ENCODE measurements at places on chromosomes 1 and 21.

DNA sequence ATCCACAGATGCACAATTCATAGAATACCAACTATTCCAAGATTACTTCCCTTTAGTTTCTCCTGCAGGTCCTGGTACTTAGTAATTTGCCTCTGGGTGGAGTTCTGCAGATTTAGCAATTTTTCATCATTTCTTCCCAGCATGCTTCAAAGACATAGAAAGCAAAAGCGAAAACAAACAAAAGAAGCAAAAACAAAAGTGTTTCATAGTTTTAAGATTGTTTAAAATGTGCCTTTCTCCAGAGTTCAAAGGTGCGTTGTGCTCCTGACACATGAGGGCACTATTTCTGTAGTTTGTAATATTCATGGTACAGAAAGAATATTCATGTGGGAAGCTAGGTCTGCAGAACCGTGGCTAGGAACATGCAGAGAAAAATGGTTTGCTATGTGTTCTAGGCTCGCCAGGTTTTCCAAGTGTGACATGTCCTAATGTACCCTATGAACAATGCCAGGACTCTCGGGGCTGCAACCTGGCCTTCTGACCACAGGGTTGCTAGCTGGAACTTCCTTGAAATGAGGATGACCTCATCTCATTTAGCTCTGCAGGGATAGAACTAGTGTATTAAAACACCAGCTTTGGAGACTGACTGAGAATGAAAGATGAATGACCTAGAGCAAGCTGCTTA, 30.0 kb upstream of the RCSD1 start:
- DNase-seq, result peak; percentile 16

DNA sequence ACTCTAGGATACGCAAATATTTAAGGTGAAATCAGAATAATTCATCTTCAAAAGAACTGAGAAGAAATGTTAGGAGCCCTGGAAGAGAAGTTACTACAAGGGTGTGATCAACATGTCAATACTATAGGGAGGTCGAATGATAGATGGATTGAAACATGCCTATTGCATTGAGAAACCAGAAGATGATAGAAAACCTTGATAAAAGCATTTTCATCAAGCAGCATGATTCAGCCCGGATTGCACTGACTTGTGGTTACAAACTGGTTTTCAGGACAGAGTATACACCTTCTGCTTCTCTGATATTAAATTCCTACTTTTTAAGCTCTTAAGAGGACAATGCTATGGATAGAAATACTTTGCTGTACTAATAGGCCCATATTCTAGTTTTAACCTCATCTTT, 164.2 kb downstream of the FMN2 start:
- DNase-seq, result no peak

- DNase-seq, result no peak
Measured at GRCh38 chr1:177067752-177068410, 96.6 kb downstream of the ASTN1 start.

DNA sequence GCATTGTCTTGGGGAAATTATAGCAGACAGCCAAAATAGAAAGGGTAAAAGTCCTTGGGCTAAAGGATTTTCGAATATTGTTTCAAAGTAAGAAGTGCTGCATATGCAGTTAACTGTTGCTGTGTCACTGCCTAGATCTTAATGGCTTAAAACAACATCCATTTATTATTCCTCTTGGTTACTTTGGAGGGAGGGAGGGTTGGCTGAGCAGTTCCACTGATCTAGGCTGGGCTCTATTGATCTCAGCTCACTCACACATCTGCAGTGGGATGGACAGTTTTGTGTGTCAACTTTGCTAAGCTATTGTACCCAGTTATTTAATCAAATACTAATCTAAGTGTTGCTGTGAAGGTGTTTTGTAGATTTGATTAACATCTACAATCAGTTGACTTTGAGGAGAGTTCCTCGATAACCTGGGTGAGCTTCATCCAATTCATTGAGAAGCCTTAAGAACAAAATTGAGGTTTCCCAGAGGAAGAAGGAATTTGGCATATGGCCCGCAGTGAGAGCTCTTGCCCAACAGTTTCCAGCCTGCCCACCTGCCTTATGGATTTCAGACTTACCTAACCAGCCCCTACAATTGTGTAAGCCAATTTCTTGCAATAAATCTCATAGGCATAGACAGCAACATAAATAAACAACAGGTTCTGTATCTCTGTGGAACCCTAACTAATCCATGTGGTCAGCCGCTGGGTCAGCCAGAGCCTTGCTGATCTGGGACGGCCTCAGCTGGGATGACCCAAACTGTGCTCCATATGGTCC, 187.3 kb downstream of the AK5 start:
- DNase-seq, result no peak

DNA sequence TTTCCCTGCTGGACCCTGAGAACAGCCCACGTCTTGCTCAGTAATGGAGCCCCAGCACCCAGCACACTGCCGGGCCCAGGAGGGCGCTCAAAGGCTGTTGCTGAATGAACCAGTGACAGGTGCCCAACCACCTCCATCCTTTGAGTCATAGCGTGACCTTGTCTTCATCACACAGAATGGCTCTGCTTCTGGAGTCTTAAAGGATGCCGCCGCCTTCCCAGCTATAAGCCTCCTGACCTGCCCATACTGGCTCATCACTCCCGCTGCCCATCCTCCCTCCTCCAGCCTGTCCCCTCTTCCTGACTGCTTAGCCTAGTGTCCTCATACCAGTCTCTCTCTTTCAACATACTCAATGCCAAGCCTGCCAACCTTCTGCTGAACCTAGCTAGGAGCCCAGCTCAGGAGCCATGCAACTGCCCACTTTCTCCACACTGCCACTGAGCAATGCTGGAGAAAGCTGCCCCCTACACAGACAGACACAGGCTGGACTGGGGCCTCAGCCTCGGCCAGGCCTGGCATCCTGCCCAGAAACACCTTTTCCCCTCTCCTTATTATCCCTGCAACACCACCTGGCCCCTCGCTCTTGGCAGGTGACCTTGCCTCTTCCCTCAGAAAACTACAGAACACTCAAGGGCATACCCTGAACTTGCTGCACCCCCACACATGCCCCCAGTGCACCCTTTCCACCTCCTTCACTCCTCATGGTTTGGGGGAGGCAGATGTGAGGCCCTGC, 14.1 kb downstream of the TTC39A start:
- no peak for DNase-seq

- DNase-seq, result peak; percentile 20
Measured at GRCh38 chr1:82503822-82504221, 703.1 kb downstream of the ADGRL2 start.

DNA sequence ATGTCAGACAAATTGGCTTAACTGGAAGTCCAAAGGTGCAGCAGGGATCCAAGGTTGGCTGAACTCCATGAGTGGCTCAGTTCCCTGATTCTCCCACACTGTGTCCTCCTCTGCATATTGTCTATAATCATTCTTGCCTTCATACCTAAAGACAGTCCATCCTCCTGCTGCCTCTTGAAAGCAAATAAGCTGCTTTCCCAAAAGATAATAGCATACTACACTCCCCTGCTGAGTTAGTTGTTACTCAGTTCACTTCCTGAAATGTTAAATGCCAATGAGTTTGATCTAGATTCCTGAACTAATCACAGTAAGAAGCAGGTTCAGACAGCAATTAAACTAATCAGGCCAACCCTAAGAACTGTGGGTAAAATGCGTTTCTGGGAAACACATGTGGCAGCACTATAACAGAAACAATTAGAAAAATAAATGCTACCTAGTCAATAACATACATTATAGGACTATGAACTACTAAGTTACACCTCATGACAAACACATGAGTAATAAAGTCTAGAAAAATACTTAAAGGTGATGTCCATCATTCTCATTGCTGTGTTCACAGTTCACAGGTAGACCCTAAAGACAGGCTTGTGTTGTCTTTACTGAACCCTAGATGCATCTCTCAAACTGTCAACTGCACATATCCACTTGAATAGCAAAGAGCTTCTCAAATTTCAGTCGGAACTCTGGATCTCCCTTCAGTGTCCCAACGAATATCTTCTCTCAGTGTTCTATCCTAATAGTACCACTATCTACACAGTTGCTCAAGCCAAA, 50.8 kb upstream of the BOLA1 start:
- no peak for DNase-seq

DNA sequence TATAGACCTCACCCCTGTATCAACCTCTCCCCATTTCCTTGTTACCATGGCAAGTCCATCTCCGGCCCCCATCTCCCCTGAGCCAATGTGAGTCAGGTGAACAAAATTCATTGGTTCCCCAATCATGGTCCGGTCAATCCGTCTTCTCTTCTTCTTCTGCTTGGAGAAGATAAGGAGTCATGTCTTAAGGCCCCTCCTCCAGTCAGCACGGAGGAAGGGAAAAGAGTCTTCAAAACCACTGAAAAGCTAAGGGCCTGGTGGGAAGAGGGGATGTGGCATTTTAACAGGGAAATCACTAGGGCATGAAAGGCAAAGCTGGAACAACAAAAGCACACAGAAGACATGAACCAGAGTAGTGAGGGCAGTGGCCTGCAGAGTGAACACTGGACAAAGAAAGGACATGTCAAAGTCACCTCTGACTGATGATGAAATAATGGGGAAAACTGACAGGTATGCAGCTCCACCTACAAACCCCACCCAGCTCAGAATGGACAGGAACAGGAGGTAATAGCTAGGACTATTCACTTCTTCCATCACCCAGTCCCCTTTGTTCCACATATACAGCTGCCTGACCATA, 4.4 kb downstream of the CDC42SE1 start:
- no peak for DNase-seq

DNA sequence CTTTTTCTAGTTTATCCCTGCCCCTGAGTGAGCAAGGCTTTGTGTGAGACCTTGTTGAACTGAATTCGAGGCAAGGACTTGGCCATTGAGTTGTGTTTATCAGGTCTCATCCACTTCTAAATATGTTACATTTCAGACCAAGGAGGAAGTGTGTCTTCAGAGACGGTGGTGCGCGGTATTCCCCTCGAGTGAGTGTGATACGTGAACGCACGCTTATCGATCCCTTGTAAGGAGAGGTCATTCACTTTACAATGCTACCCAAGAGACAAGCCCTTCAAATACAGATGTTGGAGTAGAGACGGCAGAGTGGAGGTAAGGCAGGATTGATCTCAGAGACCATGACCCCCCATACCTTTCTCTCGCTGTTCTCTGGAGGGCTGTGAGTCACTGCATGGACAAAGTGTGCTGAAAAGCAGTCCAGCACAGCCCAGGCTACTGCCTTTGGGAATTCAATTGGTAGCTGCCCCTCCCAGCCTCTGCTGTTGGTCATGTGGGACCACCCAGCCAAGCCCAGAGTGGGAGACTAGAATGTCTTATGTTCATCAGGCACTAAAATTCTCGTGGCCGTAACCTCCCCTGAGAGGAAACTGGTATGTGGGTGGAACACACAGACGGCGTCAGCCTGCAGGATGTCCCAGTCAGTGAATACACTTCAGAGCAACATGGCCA, 16.3 kb upstream of the MTARC1 start:
- DNase-seq, result no peak

GRCh38 chr1:192691041-192691440, 55.1 kb downstream of the RGS13 start:
- no peak for DNase-seq

- DNase-seq, result no peak
Measured at GRCh38 chr1:214403431-214403830, 122.5 kb downstream of the SMYD2 start.

GRCh38 chr1:121558514-121558913, 373.7 kb downstream of the SRGAP2C start:
- no peak for DNase-seq

DNA sequence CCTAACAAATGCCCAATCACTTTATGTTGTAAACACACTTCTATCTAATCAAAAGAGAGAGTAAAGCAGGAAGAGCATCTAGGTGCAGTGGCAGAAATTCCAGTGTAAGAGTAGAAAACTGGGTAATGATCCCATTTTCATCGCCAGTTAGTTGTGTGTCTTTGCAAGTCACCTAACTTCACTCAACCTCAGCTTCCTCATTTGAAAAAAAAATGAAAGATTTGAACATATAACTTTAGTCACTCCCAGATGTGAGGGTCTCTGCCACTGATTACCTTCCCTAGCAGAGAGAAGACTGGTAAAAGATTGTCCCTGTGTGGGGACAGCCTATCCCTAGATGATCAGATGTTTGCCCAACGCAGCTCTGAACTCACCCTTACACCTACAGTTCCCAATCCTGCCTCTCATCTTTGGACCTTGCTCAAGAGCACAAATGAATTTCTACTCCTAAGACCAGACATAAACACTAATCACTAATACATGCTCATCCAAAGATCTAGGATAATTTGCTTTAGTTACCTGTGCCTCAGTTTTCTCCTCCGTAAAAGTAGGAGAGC, 25.2 kb upstream of the DUSP23 start:
- no peak for DNase-seq

GRCh38 chr1:185441605-185442004, 124.6 kb upstream of the IVNS1ABP start:
- no peak for DNase-seq

- no peak for DNase-seq
Measured at GRCh38 chr1:19086176-19086875, 123.7 kb downstream of the UBR4 start.

GRCh38 chr1:23436520-23437354, 12.2 kb upstream of the TCEA3 start:
- no peak for DNase-seq

GRCh38 chr1:214364386-214364785, 83.4 kb downstream of the SMYD2 start:
- DNase-seq, result no peak

- no peak for DNase-seq
Measured at GRCh38 chr21:36735724-36736320, 36.9 kb downstream of the SIM2 start.

- peak; percentile 46 for DNase-seq
Measured at GRCh38 chr1:91282695-91283420, 121.8 kb downstream of the HFM1 start.

DNA sequence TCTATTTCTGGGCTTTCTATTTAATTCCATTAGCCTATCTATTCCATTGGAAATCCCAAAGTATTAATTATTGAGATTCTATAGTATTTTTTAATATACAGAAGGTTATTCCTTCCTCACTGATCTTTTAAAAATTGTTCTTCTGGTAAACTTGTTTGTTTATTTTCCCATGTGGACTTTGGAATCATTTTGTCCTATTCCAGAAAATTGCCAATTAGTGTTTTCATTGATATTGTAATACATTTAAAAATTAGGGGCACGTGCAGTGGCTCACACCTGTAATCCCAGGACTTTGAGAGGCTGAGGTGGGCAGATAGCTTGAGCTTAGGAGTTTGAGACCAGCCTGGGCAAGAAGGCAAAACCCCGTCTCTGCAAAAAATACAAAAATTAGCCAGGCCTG, 8.4 kb upstream of the TLCD4 start:
- no peak for DNase-seq

GRCh38 chr1:226466296-226466695, 58.4 kb upstream of the PARP1 start:
- DNase-seq, result no peak

- DNase-seq, result no peak
Measured at GRCh38 chr1:1578371-1578940, 3.8 kb upstream of the SSU72 start.

- DNase-seq, result no peak
Measured at GRCh38 chr21:29867796-29868195, 72.0 kb downstream of the GRIK1 start.

GRCh38 chr1:240237305-240237721, 145.6 kb downstream of the FMN2 start:
- DNase-seq, result no peak

All from NCI-H2171 treated with DMSO at 0.1 percent for 48 hours (cell line).